NCI-H345 (cell line): ENCODE measurements at places on chromosomes 12 and 14.

- DNase-seq: no peak
Measured at GRCh38 chr12:52839436-52840105, 5.5 kb upstream of the KRT79 start.

GRCh38 chr12:98724384-98725155, 79.5 kb downstream of the APAF1 start:
- no peak for DNase-seq

- DNase-seq: peak; percentile 37
Measured at GRCh38 chr12:100574187-100575074, 947 bp downstream of the GAS2L3 start.

- DNase-seq: no peak
Measured at GRCh38 chr12:1638203-1638602, 9.2 kb downstream of the WNT5B start.

DNA sequence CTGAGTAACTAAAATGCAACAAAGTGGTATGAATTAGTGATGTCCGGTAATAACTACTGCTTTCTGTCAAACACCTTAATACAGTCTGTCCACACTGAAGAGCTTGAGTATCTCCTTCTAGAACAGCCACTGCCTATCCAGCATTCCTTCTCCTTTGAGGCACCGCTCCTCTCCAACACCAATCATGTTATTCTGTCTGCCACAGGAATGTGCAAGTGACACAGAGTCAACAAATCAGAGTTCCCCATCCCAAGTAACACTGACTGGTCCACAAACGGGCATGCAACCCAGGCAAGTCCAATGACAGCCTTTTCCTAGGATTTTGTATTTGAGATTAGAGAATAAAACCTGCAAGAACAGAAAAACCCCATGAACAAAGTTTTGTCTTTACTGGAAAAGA, 3.8 kb downstream of the GXYLT1 start:
- no peak for DNase-seq
